ENCODE measurements at places on chromosomes 4 and X.

DNA sequence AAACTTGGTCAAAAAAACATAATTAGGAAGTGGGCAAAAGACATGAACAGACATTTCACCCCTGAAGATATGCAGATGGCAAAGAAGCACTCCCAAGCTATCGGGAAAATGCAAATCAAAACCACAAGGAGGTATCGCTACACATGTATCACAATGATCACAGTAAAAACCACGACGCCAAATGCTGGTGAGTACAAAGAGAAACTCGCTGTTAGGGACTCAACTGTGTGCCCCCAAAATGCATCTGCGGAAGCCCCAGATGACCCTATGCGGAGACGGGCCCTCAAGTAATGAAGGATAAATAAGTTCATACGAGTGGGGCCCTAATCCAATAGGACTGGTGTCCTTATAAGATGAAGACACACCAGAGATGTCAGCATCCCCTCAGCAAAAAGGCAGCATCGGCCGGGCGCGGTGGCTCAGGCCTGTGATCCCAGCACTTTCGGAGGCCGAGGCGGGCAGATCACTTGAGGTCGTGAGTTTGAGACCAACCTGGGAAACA, 10.2 kb downstream of the GAK start:
- DNase-seq: no peak

GRCh38 chr4:102168580-102168979, 176.7 kb downstream of the SLC39A8 start:
- no peak for DNase-seq

GRCh38 chr4:177862541-177863176, 420.4 kb upstream of the AGA start:
- no peak for DNase-seq

DNA sequence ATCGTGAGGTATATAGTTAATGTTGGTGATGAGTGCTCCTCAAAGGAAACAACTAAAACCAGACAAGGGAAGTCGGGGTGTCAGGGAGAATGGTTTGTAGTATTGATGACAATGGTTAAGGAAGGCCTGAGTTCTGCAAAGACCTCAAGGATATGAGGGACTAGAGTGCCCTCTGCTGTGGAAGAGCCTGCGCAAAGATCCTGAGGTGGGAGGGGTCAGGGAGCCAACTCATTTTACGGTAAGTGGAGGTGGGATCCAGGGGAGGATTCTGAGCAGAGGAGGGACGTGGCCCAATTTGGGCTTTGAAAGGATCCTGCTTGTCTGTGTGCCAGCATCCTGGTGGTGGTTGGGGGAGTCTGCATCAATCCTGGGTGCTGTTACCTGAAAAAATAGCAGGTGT, 11.3 kb downstream of the UBA1 start:
- DNase-seq: no peak

DNA sequence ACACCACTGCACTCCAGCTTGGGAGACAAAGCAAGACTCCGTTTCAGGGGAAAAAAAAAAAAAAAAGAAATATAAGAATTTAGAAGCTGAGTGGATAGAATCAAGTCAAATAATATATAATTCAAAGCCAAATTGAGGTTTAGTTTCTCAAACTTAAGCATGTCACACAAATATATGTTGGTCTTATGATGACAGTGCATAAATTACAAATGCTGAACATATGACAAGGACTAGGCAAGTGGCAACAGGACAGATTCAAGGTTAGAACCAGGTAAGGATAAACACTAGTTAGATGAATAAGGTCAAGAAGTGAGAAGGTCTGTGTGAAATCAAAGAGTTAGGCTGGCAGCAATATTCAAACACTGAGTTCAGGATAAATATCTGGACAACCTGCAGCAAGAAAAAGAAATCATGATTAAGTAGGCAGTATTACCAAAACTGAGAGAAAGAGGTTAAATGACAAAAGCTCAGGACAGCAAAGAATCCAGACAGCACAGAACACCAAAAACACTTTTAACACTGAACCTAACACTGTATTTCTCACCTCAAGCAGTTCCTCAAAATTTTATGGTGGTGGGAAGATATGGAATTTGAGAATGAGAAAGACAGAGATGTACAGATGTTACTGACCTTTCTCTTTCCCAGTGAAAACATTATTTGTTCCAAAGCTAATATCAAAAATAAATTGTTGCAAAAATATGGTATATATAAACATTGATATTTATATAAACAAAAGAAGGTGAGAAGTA, 45.4 kb downstream of the ANKRD17 start:
- DNase-seq: no peak

- DNase-seq: no peak
These were observed 2.9 kb upstream of the HMGB3 start for GRCh38 chrX:150980186-150980585.

- no peak for DNase-seq
These were observed 174.4 kb downstream of the SLC39A8 start for GRCh38 chr4:102170910-102171309.
